ENCODE measurements at places on chromosomes 5 and 9. TPM values are rescaled to one million over a fixed set of nuclear protein-coding genes. Genes with fewer than 3 reads are reported as not detected.

GRCh38 chr9:73023025-73023541, 70.2 kb upstream of the ALDH1A1 start:
- DNase-seq = no peak

DNA sequence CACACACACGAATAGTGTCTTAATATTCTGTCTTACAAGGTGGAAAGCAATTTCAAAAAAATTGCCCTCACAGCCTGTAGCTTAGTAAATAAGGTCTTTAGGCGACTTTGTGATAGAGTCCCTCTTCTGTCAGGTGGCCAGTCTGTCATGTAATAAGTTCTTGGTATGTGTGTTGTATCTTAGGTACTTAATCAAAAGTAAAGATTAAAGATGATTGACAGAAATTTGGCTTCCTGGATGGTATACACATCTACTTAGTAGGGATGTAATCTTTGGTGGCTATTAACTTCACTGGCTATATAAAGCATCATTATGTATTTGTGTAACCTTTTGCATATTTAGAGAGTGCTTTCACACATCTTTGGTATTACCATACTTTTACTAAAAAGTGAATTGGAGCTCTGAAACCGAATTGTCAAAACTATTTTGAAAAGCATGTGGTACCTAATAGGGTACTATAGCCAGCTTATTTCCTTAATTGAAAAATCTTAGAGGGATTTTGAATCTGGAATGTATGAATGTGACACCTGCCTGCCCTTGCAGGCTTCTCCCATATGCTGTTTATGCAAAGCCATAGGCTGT, 3.4 kb downstream of the G3BP1 start:
- DNase-seq = no peak

DNA sequence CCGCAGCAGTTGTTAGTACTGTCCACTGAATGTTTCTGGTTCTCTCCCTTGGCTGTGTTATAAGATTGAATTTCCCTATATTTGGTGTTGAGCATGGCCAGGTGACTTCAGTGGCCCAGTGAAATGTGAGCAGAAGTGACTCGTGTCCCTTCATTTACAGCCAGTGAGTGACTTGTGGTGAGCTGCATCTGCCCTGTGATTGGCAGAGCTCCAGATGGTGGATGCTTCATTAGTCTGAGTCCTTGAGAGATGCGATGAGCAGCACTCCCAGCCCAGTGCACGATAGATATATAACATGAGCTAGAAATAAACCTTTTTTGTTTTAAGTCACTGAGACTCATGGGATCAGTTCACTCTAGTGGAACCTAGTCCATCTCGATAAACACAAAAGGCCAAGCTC, 19.3 kb downstream of the PCSK5 start:
- no peak for DNase-seq

GRCh38 chr5:62465985-62466925, 53.7 kb downstream of the IPO11 start:
- no peak for DNase-seq

GRCh38 chr5:7816535-7816901, 34.4 kb downstream of the CFAP90 start:
- DNase-seq = no peak

- DNase-seq = no peak
Measured at GRCh38 chr5:131795228-131795627, 1.6 kb downstream of the FNIP1 start.

GRCh38 chr9:116002624-116003023, 151.0 kb upstream of the PAPPA start:
- DNase-seq = no peak

DNA sequence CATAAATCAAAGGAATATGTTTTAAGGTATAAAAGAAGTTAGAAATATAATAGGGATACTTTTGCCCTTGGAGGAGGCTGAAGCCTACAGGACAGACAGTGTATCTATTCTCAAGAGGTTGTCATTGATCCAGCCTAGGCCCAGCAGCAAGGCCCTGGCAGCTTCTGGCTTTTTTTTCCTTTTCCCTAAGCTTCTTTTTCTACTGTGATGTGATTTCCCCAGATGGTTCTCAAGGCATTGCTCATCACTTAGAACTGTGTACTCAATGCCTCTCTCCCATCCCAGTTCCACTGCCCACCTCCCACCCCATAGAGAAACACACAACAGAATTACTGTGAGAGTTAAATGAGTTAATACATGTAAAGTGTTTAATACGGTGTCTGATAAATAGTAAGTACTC, 88.6 kb downstream of the SLC44A1 start:
- DNase-seq = no peak

GRCh38 chr5:7478459-7478858, 82.5 kb downstream of the ADCY2 start:
- no peak for DNase-seq

GRCh38 chr9:35847792-35848572, 19.0 kb downstream of the TMEM8B start:
- DNase-seq = peak; percentile 42

The MED27 gene
- 11.8 TPM for total RNA-seq

The SAXO1 gene
- not detected for total RNA-seq

The ACSL6 gene
- 34.2 TPM for total RNA-seq

The EMB gene
- 6.5 TPM for total RNA-seq

The QRFP gene
- total RNA-seq = under 0.01 TPM

Data from frontal cortex (tissue), 4 donors.